ENCODE measurements at places on chromosomes 12 and 14.

- DNase-seq = no peak
Observed at GRCh38 chr14:42665083-42665482, 1058.4 kb downstream of the LRFN5 start.

DNA sequence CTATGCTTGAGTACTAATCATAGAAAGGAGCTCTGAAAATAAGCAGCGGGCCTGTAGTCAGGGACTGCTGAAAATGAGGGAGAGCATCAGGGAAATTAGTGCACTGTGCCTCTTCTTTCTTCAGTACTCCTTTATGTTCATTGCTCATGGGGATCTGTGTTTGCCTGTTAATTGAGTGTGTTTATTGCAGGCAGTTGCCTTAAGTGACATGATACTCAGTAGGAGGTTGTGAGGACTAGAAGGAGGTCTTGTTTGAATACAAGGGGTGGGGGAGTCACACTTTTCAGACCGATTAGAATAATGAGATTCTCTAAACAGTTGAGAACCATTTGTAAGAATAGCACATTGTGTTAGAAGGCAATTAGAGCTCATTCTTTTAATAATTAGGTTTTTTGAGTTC lies 102.6 kb upstream of the SLCO1C1 start:
- DNase-seq = no peak

DNA sequence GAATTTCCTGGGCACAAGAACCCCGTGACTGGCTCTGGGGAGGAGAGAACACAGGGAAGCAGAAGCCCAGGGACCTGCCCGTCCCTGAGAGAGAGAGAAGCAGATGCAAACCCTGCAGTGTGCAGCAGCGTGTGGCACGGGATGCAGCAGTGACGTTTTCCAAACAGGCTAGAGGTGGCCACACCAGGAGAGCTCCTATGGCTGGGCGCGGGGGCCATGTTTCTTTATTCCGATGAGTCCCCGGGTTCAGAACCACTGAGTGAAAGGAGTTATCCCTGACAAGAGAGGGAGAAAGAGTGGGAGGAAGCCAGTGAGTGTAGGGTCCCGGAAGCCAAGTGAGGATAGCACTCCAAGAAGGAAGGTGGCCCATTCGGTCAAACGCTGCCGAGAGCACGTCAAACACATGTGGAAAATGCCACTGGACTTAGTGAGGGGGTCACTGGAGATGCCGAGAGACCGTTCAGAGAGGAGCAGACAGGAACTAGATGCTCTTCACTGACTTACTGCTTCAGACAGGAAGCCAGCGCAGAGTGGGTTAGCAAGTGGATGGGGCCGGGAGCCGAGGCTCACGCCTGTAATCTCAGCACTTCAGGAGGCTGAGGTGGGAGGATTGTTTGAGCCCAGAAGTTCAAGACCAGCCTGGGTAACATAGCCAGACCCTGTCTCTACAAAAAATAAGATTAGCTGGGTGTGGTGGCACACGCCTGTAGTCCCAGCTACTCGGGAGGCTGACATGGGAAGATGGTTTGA lies 123.0 kb downstream of the BCL11B start:
- DNase-seq = no peak

DNA sequence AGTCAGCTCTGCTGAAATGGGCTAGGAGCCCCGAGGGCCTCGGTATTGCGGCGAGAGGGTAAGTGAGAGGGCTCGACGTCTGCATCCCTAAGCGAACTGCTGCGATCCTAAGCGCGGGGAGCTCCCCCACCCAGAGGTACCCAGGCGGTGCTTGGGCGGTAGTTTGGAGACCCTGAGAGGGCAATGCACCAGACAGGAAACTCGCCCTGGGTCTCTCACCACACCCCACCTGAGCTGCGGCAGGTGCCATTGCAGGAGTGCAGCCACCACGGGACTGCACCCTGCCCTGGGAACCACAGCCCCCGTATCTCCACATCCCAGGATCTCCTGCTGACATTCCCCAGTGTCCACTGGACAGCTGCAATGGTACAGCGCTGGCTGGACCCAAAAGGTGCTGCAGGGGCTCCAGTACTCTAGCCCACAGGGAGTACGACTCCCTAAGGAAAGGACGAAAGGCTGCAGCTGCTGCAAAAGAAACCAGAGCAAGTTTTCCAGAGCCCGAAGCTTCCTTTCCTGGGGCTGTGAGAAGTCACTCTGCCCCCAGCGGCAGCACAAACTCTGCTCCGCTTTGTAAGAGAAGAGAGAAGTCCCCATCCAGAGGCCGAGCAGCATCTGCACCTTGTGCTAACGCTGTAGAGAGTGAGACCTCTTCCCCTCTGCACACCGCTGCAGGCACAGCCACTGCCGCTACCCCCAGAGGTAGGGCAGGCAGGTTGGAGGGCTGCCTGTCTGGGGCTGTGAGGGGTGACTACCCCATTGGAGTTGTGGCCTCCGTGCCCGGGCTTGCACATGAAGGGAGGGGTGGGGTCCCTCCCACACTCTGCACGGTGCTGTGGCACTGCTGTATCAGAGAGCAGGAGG lies 31.1 kb upstream of the MON2 start:
- DNase-seq = no peak

- no peak for DNase-seq
Observed at GRCh38 chr12:97801471-97802059, 339.0 kb downstream of the RMST start.

DNA sequence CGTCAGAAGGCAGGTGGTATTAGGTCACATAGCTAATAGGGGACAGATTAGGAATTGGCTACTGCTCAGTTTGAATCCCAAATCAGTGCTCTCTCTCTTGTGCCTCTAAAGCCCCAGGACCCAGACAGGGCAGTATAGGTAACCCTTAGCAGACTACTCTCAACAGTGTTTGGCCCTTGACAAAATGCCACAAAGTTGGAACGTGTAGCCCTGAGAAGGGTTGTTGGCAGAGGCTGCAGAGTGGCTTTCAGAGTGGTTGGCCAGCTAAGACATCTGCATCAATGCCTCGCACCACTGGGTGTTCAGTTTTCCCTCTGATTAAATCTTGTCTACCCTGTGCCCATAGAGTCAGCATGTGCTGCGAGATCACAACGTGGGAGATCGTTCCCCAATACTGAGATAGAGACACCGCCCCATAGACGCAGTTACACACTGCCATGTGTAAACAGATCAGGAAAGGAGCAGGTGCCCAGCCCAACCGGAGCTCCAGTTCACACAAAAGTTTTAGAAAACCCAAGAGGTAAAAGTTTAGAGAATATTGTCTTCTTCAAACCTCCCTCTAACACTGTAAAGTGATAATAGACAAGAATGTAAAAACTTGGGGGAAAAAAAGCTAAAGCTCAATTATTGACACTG lies 48.3 kb downstream of the EML1 start:
- no peak for DNase-seq

DNA sequence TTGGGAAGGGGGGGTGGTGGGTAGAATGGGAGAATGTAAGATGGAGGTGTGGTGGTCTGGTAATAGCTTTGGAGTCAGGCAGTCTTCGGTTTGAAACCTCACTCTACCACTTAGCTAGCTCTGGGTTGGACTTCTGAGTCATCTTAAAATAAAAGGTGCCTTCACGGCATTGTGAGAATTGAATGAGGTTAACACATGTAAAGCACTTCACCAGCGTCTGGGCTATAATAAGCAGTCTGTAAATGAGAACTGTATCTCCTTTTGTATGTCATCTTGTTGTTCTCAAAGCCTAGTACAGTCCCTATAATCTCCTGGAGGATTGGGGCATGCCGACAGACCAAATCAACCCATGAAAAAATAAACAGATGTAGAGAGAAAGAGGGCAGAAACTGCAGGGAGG lies 11.2 kb downstream of the C2CD5 start:
- no peak for DNase-seq

GRCh38 chr14:68473794-68474193 lies 319.1 kb downstream of the ZFP36L1 start:
- no peak for DNase-seq

DNA sequence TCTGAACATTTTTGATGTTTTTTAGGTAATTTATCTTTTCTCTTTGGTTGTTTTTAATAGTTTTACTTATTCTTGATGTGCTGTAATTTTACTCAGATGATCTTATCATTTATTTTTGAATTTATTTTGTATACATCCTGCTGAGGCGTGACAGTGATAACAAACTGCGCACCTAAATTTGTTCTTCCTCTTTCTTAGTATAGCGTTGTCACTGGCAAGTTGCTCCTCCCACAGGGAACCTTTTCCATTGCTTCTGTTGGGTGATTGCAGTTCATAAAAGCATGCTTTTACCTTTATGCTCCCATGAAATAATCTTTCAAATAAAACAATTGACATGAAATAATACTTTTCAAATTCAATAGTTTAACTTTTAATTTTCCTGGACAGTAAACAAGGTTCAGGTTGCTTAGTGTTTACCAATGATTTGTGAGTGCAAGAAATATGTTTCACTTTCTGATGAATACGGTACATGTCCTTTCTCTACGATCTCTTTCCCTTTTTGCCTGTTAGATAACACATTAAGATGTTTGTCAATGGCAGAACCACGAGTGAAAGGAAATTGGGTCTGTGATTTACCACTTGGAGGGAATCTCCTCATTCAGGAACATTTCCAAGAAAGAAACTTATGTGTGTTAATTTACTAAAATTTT lies 223.3 kb downstream of the CCDC91 start:
- DNase-seq = no peak

DNA sequence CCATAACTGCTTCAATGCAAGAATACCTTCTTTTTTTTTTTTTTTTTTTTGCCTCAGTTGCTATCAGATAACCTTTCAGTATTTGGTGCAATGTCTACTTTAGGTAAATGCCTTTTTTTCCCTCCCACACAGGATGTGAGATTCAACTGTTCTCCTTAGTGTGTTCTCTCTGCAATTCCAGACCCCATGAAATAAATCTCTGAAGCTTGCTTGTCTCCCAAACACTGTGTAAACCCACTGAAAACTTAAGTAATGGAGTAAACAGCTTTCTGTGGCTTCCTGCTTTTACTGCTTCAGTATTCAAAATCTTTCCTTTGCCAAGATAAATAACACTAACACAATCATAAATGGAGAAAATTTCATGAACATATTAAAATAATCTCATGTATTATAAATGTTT lies 55.8 kb upstream of the CLEC14A start:
- DNase-seq = no peak

Measured in SHP77 (cell line).